ENCODE measurements at places on chromosomes 3 and 15.

DNA sequence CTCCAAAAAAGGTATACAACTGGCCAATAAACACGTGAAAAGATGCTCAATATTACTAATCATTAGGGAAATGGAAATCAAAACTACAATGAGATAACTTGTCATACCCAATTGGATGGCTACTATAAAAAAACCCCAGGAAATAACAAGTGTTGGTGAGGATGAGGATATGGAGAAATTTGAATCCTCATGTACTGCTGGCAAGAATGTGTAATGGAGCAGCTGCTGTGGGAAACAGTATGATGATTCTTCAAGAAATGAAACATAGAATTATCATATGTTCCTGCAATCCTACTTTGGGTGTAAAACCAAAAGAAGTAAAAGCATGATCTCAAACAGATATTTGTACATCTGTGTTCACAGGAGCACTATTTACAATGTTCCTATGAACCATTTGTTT is 67.4 kb downstream of the RPLP1 start:
- DNase-seq = no peak

DNA sequence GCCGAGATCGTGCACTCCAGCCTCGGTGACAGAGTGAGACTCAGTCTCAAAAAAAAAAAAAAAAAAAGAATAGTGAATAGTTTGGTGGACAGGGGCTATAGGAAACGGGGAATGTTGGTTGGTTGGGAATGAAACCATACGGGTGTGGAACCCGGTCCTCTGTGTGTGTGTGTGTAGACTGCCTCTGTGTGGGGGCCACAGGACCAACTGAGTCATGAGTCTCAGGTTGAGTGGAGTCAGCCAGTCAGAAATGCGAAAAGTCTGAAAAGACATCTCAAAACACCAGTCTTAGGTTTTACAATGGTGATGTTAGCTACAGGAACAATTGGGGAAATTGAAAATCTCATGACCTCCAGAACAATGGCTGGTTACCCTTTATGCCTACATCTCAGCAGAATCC is 44.5 kb downstream of the ZDHHC19 start:
- no peak for DNase-seq

GRCh38 chr3:71080517-71081083 is 502.9 kb downstream of the FOXP1 start:
- DNase-seq = no peak

DNA sequence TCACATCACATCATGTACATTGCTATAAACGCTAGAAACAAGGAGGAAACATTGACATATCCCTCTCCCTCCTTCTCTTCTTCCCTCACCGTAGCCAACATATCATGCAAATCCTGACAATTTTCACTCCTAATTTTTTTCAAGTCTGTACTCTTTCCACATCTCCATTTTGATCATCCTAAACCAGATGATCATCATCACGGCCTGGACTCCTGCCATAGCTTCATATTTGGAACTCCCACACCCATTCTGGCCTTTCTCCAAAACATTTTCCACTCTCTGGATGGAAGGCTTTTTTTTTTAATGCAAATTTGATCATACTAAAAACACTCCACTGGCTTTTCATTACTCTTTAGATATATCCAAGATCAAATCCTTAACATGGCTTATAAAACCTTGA is 248.0 kb upstream of the CNTN3 start:
- DNase-seq = no peak

GRCh38 chr3:99952306-99952705 is 134.6 kb downstream of the CMSS1 start:
- no peak for DNase-seq

DNA sequence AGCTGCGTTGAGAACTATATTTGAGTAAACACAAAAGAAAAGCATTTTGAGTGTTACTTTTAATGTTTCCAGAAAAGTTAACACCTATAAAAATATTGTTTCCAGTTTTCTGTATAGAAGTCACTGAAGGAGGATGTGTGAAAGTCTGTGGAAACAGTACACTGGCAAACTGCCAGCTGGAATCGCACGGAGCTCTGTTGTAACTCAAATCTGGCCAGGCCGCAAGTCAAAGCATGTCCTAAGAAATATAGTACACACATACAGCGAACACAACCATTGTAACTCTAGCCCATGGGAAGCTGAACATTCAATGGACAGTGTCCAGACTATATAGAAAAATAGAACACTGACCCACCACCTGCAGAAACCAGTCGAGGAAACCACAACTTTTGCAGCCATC is 657.2 kb downstream of the FHIT start:
- DNase-seq = no peak

DNA sequence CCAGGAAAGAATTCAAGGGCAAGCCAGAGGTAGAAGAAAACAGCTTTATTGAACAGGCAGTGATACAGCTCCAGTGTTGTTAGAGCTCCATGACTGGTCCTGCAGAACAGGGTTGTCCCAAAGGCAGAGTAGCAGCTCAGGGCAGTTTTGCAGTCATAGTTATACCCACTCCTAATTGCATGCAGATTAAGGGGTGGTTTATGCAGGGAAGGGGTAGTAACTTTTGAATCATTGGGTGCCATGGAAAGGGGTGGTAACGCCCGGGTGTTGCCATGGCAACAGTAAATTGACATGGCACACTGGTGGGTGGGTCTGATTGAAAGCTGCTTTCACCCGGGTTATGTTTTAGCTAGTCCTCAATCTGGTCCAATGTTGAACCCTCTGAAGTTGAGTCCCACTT is 9.7 kb upstream of the RAB6B start:
- DNase-seq = no peak

- DNase-seq = peak; percentile 23
Measured at GRCh38 chr3:116517308-116517707, 72.0 kb upstream of the LSAMP start.

DNA sequence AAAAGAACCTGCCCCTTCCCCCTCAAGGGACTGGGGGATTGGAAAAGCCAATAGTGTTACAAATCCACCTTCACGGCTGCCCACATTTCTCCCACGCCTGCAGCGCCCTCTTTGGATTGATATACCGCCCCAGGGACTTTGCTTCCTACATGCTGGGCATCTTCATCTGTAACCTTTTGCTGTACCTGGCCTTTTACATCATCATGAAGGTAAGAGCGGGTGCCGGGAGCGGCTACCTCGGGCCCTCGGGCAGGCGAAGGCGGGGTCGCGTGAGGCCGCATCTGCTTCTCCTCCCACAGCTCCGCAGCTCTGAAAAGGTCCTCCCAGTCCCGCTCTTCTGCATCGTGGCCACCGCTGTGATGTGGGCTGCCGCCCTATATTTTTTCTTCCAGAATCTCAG is 73.1 kb downstream of the USF3 start:
- DNase-seq = peak; percentile 77

DNA sequence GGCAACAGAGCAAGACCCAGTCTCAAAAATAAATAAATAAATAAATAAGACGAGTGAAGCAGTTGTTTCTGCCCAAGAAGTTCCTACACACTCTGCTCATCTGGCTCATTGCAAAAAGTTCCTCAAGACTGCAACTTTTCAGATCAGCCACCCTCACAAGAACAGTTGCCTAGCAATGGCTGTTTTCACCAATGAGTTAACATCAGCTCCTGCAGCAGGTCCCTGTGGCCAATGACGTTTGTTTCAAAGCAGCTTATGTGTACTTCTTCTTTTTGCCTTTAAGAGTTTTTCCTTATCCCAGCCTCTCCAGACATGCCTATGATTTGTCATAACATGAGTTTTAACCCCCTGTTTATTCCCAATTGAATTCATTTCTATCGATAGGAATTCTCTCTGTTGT is 118.4 kb upstream of the SPRED1 start:
- DNase-seq = no peak

DNA sequence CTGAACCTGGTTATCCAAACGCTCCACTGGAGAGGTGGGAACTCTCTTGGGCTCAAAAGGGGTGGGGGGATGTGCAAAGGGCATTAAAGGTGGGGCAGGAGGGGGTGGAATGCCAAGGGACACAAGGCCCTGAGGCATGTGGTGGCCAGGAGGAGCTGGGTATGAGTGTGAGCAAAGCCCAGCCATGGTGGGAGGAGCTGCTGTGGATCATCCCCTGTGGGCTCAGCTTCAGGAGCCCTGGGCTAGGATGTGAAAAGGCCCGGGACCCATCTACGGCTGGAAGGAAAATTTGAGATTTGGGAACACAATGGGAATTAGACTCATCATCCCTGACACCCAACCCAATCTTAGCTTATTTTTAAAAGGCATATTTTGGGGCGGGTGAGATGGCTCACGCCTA is 33.3 kb downstream of the MGLL start:
- DNase-seq = no peak

DNA sequence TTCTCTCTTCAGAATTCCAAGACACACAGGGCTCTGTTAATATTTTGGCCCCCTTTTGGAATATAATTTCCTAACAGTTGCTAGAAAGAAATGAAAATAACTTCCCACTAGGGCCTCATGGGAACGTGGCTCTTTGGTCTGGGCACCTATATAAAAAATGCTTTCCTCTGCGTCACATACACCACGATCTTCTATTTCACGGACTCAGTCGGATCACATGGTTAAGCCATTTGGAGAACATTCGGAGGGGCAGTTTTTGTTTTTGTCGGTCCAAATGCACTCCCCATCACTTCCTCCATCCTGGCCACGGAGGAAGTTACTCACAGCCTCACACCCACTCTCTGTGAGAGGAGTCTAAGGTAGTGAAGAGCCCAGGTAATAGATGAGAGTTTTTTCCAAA is 21.0 kb downstream of the TMEM44 start:
- DNase-seq = no peak

GRCh38 chr15:29448320-29448719 is 178.7 kb upstream of the NSMCE3 start:
- DNase-seq = no peak

DNA sequence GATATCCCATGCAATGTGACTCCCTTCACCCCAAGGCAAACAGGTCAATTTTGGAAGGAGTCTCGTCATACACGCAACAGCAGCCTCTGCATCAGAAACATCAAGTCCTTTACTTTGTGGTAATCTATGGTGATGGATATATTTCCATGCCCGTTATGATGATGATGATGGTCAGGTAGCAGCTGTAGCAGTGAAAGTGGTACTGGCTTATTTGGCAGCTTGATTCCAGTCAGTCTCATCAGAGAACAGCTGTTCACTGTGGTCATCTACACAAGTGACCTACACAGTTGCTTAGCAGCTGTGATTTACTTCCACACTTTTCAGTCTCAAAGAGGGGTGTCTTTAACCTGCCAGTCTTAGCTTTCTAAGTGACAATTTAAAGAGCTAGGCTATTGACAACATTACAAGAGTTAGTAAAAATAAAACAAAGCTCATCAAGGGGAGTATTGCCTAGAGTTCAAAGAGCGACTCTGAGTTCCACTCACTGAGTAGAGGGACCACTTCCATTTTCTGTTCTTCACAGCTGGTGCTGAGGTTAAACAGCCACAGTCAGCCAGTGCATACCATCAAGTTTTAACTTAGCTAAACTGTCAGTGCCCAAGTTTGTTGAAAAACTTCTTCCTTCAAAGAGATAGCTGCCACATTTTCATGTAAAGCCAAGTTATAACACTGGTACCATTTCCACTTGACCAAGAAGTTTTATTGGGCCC is 587.4 kb upstream of the KCNMB2 start:
- DNase-seq = no peak

DNA sequence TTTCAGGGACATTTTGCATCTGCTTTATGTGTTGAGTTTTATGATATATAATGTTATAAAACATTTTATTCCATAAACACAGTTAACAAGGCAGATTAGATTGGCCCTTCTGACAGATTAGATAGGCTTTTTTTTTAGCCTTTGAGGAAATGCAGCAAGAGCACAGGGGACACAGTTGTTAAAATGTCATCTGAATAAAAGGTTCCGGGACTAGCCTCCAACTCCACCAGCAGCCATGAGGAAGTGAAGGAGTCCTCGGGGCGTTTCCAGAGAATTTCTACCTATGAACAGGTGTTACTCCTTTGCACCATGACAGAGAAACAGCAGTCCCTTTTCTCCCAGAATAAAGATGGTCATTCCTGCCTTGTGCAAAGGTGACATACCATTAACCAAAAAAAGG is 167.8 kb upstream of the KBTBD8 start:
- DNase-seq = no peak

DNA sequence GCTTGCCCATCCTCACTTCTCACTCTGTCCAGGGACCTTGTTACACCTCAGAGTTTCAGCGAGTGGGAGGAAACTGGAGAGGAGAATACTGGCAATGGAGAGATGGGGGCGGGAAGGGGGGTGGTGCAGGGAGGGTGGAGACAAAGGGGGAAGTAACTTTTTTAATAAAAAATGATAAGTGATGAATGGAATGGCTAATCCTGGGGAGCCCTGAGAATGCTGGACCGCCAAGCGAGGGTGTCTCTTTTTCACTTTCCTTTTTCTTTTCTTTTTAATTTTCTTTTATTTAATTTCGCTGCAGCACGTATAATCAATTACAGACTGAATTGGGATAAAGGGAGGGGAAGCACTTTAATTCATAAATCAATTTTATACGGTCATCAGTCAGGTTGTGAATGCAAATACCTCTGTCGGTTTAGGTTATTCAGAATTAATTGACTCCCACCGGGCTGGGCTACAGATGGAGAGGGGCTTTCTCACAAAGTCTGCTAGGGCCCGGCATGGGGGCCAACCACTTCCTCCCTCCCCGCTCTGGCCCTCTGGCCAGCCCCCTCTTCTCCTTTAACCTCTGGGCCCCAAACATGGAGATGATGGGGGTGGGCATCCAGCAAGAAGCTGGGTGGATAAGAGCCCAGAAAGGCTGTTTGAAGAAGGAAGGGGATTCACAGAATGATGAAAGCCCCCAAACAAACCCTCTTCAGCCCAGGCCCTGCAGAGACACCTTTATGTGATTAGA is 106.8 kb upstream of the BOC start:
- peak; percentile 39 for DNase-seq

DNA sequence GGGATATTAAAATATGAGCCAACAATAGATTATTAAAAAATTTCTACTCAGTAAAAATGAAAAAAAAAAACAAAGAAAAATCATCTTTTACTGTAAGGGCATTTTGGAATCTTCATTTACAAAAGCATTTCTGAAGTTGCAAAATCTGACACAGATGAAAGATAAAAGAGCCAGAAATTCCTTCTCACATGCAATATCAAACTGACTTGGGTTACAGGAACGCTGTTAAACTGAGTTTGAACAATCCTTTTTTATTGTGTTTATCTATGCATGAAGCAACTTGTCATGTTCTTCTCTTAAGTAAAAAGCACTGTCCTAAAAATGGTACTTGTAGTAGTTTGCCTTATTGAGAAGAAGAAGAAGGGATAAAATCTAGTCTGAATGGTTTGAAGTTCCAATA is 468.5 kb upstream of the KCNMB2 start:
- DNase-seq = no peak

- DNase-seq = no peak
Measured at GRCh38 chr3:179088306-179088705, 16.7 kb upstream of the ZMAT3 start.

DNA sequence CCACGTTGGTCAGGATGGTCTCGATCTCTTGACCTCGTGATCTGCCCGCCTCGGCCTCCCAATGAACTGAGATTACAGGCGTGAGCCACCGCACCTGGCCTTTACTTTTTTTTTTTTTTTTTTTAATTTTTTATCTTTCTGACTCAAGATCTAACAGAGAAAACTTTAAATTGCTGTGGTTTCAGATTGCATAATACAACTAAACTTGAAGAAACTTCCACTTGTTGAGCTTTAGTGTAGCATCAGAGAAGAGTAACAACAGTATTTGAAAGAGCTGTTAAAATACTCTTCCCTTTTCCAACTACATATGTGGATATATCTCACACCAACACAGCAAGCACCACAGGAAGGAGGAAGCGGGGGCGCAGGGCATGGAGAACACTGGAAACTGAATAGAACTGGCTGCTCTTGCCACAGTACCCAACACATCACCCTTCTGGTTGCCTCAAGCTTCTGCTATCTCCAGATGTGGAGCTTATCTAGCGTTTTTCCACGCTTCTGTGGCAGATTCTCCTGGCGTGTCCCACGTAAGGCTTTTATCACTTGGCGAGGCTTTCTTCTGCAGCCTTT is 45.4 kb downstream of the MAP6D1 start:
- no peak for DNase-seq
